Neural progenitor cell (in vitro differentiated cells): ENCODE measurements at places on chromosomes 11 and 22. TPM values are rescaled to one million over a fixed set of nuclear protein-coding genes. Genes with fewer than 3 reads are reported as not detected.

GRCh38 chr11:47166368-47166767 is 10.3 kb downstream of the ARFGAP2 start:
- no peak for DNase-seq

Gene MS4A7
- total RNA-seq = not detected in 2 replicates

DNA sequence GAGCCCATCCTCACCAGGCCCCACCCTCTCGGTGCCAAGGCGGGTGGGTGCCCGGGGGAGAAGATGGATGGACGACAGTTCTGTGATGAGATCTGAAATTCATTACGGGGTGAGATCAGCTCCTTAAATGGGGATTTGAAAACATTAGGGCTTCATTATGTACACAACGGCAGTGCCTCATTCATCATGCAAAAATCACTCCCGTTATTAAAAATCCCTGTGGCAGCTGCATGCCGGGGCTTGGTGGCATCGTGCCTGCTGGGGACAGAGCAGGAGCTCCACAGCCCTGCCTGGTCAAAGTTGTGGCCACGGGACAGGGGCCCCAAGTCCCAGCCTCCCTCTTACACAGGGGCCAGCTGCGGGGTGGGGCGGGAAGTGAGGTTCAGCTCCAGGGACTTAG is 20.2 kb downstream of the OTUB1 start:
- no peak for DNase-seq

GRCh38 chr11:64055077-64055476 is 19.3 kb downstream of the FLRT1 start:
- no peak for DNase-seq

DNA sequence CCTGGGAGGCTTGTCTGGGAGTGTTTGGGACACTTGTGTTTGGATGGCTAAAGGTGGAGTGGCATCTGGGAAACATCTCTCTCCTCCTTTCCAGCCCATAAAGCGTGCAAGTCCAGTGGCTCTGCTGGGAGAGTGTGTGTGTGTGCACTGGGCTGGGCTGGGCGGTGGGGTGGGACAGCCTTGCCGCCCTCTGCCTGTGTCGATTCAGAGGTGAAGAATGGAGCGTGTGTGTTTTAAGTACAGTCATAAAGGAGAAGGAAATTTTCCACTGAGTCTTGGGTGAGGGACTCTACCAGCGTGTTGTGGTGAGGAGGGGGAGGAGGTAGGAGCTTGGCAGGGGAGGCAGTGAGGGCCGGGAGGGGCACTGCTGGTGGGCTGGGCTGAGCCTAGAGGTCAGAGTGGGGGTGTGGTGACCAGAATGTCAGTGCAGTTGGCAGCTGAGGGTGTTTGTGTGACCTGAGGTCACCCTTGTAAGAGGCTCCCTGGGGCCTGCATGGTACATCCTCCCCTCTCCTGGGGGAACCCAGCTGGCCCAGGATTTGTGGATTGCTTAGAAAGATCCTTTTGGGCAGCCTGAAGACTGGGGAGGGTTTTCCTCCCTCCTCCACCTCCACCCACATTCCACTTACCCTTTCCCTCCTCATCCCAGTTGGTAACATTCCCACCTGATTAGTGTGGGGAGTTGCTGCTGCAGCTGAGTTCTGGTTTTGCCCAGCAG is 1.7 kb downstream of the TIMP3 start:
- peak; percentile 40 for DNase-seq

Gene CALCA
- total RNA-seq = not detected in 2 replicates

DNA sequence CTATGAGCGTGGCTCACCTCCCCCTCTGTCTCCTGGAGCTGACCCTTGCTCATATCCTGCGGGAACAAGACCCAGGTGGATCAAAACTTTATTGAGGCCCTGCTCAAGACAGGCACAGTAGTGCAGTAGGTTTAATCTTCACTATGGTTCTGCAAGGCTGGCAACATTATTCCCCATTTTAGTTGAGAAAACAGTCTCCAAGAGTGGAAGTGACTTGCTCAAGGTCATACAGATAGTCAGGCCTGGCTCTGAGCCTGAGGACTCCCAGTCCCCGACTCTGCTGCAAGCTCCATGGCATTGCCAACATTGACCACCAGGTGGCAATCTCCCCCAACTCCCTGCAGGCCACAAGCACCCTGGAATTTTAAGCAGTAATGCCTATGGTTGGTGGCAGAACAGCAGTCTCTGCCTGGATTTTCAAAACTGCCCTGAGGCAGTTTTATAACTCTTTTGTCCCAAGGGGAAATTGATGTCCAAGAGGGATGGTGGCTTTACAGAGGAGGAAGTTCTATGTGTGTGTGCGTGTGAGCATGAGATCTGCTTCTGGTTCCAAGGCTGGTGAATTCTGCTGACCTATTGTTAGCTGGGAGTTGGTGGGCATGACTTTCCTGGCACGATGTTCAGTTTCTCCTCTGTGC is 34.1 kb downstream of the NEU3 start:
- DNase-seq = peak; percentile 82

Gene BCO2
- total RNA-seq = 0.87 TPM in 1 of 2 replicates, not detected in the other

DNA sequence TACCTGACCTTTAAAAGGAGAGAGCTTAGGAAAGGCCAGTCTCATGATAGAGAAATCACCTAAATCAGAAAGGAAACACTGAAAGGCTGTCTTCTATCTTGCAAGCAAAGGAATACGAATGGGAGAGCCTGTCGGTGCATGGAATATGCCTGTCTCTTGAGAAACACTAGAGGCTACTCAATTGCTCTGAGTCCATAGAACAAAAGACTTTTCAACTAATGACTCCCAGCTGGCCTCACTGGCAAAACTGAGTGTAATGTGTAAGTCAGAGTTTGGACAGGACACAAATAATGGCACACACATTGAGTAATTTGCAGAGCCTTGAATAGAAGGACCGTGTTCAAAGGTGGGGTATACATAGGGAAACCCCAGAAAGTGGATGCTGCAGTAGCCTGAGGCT is 171.0 kb upstream of the ARHGAP20 start:
- DNase-seq = peak; percentile 18

DNA sequence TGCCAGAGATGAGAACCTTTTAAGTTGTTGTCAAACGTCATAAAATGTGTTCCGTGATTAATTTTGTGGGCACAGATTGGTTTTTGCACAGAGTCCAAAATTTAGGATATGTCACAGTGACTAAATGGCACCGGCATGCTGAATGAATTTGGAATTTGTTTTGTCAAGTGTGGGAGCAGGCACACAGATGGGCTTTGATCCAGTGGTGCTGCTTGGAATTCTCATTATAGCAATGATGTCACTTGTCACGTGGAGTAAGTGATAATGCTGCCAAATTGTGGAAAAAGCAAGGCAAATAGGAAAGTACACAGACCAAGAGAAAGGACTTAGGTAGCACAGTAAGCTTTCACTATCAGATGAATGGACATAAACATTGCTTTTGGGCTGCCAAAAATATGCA is 8.0 kb upstream of the LIN7C start:
- DNase-seq = no peak

DNA sequence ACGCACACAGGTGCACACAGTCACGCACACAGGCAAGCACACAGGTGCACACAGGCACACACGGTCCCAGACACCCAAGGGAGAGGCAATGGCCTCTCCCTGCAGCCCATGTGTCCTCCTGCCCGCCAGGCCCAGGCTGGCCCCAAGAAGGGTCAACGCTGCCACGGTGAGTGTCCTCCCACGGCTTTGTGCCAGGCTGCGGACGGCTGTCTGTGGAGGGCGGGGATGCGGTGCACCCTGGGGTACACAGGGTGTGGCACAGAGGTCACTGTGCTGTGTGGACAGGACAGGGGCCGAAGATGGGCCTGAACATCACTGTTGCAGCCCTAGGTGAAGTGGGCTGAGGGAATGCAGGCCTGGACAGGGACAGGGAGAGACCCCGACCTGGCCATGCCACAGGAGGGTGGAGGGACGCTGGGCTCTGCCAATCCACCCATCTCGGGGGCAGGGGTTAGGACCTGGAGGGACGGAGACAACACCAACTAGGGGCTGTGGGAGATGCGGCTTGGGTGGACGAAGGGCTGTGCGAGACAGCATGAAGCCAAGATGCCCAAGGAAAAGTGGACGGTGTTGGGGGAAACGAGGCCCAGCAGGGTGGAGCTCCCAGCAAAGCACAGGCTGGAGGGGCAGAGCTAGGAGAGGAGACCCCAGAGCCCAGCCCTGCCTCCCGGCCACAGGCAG is 523.8 kb downstream of the BRD1 start:
- no peak for DNase-seq

Gene OR52I1
- total RNA-seq = not detected in 2 replicates

GRCh38 chr11:62217191-62217748 is 8.8 kb downstream of the SCGB2A1 start:
- peak; percentile 50 for DNase-seq

GRCh38 chr22:44394246-44395117 is 81.7 kb upstream of the SHISAL1 start:
- no peak for DNase-seq

DNA sequence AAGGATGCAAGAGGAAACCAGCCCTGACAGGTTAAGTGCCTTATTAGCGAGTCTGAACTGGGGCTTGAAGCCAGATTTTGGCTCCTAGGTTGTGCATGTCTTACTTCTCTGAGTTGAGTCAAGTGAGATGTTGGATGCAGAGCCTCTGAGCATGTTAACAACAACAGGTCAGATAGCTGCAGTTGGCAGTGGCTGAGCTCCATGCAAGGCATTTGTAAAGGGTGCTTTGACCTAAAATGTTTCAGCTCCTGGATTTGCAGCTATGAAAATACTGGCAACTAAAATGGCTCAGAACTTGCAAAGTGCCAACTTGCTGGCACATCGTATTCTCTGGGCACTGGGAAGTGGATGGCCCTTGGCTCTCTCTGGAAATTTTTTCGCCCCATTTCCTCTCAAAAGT is 16.4 kb upstream of the CSRP3 start:
- DNase-seq = no peak

Gene ZNRF3
- 4.1 and 12.0 TPM in 2 replicates for total RNA-seq

Gene CBLIF
- not detected in 2 replicates for total RNA-seq

DNA sequence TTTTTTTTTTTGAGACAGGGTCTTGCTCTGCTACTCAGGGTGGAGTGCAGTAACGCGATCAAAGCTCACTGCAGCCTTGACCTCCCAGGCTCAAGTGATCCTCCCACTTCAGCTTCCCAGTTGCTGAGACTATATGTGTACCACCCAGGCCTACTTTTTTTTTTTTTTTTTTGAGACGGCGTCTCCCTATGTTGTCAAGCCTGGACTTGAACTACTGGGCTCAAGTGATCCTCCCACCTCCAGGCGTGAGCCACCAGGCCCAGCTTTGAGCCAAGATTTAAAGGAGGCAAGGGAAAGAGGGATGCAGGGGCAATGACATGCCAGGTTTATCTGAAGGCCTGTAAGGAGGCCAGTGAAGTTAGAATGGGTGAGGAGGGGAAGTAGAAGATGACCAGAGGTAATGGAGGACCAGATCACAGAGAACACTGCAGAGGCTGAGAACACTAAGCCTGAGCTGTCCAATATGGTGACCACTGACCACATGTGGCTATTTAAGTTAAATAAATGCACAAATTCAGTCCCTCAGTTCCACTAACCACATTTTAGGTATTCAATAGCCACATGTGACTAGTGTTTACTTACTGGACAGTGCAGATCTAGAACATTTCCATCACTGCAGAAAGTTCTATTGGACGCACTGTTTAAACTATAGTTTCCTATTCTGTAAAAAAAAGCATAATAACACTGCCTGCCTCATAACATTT is 8.1 kb downstream of the DESI1 start:
- no peak for DNase-seq

DNA sequence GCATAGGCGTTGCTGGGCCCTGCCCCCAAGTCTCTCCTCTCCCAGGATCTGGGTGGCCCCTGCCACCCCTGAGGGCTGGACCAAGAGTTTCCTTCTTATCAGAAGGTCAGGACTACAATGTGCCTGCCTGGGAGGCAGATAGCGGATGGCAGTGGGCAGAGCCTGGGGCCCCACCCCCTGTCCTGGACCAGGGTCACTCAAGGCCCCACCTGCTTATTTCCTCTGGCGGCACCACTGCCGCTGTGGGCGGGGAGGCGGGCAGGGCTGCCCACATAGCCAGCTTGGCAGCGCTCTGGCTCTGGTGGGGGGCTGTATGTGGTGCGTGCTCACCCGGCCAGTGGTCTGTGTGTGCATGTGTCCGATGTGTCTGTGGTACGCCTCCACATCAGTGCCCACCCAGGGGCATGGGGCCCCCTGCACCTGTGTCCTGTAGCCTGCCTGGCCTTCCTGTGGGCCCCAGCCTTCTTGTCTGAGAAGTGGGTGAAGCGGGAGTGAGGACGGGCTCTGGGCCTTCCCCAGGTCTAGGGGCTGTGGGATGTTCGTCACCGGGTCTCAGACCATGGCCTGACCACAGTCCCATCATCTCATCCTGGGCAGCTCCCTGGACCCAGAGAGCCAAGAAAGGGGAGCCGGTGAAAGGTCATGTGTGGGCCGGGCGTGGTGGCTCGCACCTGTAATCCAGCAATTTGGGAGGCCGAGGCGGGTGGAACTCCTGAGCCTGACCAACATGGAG is 3.0 kb downstream of the GAS2L1 start:
- DNase-seq = no peak

- DNase-seq = no peak
These were observed 10.4 kb upstream of the TMPRSS6 start for GRCh38 chr22:37119872-37120271.

GRCh38 chr22:46534177-46534776 is 3.1 kb downstream of the CELSR1 start:
- no peak for DNase-seq

DNA sequence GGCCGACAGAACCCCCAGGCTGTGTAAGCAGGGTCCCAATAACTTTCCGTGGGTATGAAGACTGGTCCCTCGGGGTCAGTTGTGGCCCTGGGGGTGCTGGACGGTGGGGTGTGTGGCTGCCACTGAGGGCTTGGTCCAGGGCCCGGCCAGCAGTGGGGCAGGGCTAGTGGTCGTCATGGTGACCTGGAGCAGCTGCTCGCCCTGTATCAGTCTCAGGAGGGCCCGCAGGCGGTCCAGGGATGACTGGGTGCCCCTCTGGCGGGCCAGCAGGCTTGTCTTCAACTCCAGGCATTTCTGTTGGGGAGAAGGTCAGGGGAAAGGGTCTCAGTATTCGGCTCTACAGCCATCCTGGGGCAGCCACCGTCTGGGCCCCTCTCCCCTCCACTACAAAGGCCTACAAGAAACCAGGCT is 126.8 kb downstream of the PHF21B start:
- no peak for DNase-seq

DNA sequence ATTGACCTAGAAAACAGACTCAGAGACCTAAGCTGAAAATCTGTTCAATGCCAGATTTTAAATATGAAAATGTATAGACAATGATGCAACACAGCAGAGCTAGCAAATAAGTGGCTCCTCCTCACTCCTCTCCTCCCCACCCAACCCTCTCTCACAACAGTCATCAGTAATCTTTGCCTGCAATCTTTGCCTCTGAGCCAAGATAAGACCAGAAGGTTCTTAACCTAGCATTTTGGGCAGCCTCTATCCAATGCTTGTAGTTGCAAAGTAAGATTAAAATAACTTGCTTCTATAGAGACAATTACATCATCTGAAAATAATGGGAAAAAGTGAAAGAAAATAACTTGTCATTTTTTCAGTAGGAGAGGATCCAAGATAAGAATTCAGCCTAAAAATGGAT is 117.3 kb downstream of the PARVA start:
- no peak for DNase-seq

DNA sequence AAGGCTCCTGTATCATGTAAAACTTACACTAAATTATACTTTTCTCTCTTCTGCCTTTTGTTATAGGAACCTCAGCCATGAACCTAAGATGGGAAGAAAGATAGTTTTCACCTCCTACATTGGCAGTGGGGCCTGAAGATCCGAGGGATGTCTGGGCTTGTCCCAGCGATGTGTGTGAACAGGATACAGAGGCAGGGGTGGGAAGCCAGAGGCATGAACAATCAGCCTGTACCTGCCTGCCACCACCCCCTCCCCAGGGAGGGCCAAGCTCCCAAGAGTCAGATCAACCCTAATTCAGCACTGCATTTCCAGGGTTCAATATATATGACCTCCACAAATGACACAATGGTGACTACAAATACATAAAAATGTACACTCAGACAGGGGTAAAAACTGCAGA is 9.4 kb downstream of the KIAA0930 start:
- no peak for DNase-seq

GRCh38 chr11:93080146-93080759 is 110.8 kb downstream of the MTNR1B start:
- DNase-seq = peak; percentile 78
